Posterior cingulate gyrus (tissue), 11 donors: ENCODE measurements at places on chromosomes 5 and 9.
A peak's percentile ranks its signal among the peaks of the same experiment; 100 is the strongest.

DNA sequence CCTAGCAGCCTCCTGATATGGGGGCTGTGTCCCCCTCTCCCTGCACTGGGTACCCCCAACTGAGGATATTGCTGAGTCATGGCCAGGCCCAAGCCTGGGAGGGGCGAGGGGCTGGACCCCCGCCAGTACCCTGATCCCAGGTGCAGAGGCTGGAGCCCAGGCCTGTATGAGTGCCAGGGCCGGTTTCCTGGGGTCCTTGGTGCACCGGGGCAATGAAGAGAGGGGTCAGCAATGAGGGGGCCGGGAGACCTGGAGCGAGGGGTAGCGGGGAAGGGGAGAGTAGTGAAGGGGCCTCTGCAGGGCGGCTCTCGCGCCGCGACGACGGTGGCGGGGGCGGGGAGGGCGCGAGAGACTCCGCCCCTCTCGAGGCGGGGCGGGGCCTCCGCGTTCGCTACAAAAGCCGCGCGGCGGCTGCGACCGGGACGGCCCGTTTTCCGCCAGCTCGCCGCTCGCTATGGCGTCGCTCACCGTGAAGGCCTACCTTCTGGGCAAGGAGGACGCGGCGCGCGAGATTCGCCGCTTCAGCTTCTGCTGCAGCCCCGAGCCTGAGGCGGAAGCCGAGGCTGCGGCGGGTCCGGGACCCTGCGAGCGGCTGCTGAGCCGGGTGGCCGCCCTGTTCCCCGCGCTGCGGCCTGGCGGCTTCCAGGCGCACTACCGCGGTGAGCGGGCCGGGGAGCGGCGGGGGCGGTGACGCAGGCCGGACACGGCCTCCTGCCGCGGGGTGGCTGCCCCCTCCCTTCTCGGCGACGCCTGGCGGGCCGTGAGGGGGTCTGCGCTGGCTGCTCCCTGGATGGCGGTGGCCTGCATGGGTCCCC, at the start of gene SQSTM1:
Gene SQSTM1, plus strand, starts transcription at position 423 of the 815 bp plus-strand sequence. Its CDS starts 32 bp downstream, at position 455.
- peak; percentile 88 for DNase-seq

- no peak for DNase-seq
Observed at GRCh38 chr5:55865831-55866230, 14.7 kb downstream of the IL31RA start.

DNA sequence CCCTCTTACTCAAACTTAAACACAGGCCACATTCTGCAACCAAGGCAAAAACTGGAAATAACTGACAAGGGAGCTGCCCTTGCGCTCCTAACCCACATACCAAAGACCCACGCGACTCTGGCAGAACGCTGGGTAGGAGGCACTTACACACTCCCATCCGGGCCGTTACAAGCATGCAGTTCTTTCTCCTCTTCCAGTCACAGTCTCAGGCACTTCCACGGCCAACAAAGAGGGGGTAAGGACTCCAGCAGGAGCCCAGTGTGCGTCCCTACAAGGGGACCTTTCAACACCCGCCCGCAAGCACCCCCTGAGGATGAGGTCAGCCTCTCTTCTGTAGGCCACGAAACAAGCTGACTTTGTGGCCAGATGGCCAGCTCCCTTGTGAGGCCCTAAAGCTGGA, 57.4 kb downstream of the SERINC5 start:
- DNase-seq = peak; percentile 62

GRCh38 chr5:23776684-23777083, 269.3 kb downstream of the PRDM9 start:
- DNase-seq = no peak

GRCh38 chr5:83865579-83865978, 144.9 kb upstream of the HAPLN1 start:
- no peak for DNase-seq

DNA sequence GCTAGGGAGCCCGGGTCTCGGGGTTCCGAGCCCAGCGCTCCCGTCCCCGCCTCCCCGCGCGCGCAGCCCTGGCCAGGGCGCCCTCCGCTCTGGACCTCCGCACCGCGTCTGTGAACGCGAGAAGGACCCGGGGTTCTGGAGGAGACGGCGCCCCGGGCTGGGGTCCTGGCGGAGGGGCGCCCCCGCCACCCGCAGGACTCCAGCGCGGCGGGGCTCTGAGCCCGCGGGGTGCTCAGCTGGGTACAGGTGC, 431 bp downstream of the TMOD1 start:
- DNase-seq = no peak

DNA sequence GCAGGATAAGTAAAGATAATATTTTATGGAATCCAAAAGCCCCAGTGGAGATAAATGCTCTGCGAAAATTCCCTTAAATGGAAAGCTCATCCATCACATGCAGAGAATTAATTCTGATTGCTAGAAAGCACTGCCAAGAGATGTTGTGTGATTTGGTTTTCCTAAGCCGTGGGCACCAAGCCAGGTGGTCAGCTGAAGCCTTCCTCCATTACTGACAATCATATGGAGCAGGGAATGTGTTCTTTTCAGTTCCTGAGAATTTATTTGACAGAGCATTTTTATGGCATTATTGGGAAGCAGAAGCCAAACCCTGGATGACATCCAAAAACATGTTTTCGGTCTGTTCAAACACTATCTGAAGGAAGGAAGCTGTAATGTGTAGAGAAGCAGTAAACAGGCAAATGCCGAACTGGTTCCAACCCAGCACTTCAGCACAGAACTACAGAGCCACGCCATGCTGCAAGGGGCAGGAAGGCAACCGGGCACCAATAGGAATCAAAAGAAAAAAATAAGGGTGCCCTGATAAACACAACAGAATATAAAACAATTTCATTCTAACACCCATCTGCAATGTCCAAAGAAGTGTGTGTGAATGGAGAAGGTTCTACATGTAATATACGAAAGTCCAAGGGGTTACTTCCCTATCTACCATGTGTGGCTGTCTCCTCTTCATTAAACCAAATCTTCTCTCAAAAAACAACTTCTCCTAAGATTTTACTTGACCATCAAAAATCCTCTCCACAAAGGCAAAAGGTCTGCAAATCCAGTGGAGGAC, 12.3 kb downstream of the ARSB start:
- DNase-seq = no peak

DNA sequence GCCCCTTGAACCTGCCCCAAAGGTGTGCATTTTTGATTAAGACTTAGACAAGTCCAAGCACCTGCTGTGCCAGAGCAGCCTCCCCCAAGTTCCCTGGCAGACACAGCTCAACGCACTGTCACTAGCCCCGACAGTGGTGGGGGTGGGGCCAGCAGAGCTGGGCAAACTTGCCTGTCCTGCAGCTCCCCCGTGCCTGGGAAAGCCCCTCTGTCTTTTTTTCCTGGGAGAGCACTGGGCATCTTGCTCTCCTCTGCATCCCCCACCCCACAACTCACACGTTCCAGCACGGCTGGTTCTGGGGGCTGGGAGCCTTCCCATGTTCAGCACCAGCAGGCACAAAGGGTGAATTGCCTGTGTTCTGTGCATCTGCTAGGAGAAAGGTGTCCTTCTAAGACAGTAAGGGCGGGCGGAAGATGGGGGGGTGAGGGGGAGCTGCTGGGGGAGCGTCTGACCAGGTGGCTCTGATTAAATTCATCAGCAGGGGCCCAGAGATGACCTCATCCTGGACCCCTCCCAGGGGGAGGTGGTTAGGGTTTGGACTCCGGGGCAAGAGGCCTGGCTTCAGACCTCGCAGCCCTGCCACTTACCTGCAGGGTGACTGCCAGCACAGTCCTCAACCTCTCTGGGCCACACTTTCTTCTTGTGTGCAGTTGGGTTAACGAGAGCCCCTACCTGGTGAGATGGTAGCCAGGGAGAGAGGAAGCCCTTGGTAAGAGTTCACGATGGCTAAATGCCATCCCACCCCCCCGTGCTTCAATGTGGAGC, 23.5 kb downstream of the HMCN2 start:
- DNase-seq = no peak

GRCh38 chr5:36060420-36060887, 6.2 kb downstream of the UGT3A2 start:
- no peak for DNase-seq

DNA sequence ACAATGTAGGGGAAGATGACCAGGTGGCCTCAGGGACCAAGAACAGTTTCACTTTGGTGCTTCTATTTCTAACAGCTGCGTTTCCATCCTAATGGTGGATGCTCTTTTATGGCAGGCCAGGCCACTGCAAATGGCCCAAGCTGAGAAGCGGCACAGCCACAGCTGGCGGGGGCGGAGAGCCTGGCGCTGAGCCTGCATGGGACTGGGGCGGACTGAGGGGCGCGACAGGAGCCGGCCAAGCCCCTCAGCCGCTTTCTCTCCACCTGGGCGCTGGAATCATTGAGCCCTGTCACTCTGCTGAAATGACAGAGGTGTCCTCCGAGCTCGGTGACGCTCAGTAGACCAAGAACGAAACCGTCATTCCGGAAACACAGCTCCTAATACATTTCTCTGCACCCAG, 317.3 kb upstream of the PDE4D start:
- no peak for DNase-seq

DNA sequence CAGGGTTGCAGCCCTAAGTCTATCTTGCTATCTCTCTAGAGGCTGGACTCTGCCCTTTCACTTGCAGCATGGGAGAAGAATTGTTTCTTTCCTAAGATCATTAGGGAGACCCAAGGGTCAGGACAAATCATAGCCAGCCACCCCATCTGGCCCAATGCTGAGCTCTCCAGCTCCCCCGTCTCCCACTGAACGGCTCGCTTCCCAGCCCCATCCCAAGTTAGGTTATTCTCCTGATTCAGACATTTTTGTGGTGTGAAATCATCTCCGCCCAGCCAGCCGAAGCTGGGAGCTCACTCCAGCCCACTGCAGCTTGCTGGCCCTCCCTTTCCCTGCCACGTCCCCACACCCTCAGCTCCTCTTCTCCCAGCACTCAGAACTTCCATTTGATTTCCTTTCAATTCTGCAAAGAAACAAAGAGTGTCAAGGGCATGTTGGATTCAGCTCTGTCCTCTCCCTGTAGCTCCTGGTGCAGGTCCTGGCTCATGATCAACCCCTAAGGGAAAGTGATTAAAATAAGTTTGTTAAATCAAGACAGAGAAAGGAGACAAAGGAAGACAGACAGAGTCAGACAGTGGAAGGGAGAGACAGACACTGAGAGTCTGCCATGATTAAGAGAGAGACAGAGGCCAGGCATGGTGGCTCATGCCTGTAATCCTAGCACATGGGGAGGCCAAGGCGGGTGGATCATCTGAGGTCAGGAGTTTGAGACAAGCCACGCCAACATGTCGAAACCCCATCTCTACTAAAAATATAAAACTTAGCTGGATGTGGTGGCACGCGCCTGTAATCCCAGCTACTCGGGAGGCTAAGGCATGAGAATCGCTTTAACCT, 12.6 kb upstream of the SPARC start:
- no peak for DNase-seq

GRCh38 chr5:62093976-62094375, 212.0 kb upstream of the KIF2A start:
- peak; percentile 84 for DNase-seq

DNA sequence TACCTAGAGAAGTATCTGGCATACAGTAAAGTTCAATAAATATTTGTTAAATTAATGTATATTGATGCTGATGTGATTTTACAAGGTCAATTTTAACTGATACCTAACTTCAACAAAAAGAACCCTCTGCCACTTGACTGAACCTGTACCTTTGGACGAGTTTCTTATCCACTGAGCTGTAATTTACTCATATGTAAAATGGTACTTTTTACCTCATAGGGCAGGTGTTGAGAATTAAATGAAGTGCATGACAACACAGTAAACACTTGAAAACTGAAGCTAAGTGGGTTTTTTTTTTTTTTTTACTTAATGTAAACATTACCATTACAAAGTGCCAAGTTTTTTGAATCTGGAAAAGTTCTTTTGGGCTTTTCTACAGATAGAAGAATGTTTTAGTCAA, 15.4 kb downstream of the NIPSNAP3B start:
- no peak for DNase-seq

DNA sequence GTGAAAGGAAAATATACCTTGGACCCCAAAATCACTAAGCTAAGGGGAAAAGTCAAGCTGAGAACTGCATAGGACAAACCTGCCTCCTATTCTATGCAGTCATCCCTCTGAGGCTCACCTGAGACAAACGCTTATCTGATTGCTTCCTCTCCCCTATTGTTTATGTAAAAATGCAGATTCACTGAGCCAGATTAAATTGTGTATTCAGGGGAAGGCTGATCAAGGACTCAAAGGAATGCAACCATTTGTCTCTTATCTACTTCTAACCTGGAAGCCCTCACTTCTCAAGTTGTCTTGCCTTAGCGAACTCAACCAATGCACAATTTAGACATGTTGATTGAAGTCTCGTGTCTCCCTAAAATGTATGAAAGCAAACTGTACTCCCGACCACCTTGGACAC, 13.3 kb downstream of the SPARC start:
- DNase-seq = no peak

DNA sequence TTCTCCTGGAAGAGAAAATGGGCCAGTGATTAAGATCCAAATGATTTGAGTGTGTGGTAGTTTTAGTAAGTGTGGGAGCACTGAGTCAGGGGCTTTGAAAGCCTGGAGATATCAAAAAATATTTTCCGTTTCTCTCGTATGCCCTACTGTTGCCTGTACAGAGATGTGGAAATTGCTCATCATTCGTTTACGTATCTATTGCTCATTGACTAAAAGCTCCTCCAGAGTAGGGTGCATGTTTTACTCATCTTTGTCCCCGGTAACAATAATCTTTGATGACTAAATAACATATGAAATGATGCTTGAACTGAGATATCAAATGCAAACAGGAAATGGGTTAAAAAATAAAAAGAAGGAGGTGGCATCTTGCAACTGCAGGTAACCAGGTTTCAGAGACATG, 114.2 kb upstream of the FST start:
- no peak for DNase-seq

DNA sequence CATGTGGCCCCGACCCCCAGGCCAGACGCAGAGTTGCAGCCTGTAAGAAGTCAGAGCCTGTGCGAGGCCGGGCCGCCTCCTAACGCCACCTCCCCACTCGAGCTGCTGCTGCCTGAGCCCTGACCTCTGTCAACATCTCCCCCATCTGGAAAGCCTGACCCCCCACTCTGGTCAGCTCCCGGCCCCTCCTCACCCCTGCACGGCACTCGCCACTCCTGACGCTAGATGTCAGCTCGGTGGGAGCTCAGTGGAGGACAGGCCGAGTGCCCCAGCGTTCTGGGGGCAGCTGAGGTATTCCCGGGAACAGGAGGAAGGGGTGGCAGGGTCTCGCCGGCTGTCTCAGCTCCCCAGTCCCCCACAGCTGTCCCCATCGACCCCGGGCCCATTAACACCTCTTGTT, 19.9 kb downstream of the LHX3 start:
- DNase-seq = peak; percentile 69

DNA sequence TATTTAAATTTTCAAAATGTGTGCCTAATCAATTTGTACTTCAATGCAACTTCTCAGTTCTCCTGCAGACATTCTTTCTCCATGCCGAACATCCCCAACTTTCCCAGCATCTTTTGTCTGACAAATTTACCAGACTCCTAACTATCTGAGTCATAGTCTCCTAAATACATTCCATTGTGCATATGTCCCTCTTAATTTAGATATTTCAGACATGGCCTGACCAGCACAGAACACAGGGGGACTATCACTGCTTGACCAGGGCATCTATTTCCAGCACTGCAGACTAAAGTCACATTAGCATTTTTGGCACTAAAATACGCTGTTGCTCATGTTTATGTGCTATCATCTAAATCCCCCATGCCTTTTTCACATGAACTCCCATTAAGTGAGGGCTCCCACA, 71.9 kb downstream of the ITGA1 start:
- no peak for DNase-seq

GRCh38 chr9:120868676-120869359, 8.2 kb downstream of the PHF19 start:
- DNase-seq = peak; percentile 75

- no peak for DNase-seq
Observed at GRCh38 chr9:105670315-105670714, 8.1 kb downstream of the TAL2 start.
